ENCODE measurements at places on chromosomes 4 and X.

DNA sequence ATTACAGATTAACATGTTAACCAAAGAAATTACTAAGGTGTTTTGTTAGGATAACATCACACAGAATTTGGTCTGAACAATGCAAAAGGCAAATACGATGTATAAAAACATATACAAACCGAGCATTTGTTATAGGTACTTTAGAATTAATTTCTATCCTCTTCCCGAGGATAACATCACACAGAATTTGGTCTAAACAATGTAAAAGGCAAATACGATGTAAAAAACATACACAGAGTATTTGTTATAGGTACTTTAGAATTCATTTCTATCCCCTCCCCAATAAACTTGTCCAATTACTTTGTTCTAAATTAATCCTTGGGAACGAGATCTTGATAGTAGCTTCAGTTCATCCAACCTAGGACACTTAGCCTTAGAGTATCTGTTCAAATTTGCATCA, 7.6 kb downstream of the HNRNPDL start:
- DNase-seq: no peak

- DNase-seq: no peak
These were observed 75.7 kb downstream of the ZFX start for GRCh38 chrX:24225265-24225664.

- DNase-seq: peak; percentile 7
These were observed 35.0 kb downstream of the FBXW7 start for GRCh38 chr4:152500800-152501434.

DNA sequence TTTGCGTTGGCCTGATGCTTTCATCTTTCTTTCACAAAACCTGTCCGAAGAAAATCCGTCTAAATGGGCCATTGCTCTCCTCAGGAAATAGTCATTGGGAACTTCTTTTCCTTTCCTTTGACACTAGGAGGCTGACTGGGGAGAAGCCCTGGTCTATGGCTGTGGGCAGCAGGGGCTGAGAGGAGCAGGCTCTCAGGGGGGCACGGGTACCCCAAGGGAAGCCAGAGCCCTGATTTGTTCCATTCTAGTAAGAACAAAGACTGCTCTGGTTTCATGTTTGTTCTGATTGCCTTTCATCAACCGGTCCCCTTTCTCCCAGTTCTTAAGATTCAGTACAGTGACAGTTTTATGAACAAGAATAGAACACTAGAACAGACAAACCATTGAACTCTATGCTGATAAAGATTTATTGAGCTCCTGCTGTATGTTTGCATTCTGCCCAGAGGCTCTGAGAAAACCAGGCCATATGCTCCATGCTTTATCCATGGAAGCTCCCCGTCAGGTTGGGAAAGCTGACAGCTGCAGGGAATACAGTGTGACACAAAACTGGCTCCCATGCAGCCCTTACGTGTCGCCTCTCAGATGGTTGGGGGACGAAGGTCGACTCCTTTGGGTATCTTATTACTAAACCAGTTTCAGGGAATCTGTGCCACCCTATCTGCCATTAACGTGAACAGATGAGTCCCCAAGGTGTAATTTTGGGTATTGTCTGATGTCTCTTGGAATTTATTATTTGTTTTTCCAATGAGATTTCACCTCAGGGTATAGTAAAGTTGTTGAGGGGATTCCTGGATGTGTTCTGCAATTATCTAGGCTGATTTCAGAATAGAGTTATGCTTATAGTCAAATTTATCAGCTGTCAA, 72.4 kb upstream of the MSANTD1 start:
- DNase-seq: no peak

All from stimulated activated CD8-positive, alpha-beta memory T cell treated with anti-CD3 and anti-CD28 coated beads, Interleukin-4, amount 100 ng/mL, for 1 hour (primary cell).